ENCODE measurements at places on chromosomes 7 and 10.

DNA sequence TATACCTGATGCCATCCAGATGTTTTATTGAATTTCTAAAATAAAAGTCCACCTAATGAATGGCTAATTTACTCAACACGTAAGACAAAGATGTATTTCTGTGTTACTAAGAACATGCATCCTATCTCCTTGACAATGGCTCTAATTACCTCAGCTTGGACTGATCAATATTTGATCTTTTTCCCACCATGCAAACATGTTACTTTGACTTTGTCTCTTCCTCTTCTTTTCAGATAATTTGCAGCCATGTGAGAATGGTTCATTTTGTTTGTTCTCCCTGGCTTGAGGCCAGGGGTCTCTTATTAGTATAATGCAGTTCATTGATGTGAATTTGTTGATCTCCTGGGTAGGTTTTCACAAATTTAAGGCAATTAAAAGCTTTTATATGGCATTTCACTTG lies 302.1 kb downstream of the ADK start:
- DNase-seq: no peak

GRCh38 chr10:76333326-76333725 lies 901.9 kb downstream of the LRMDA start:
- DNase-seq: no peak

GRCh38 chr7:149783386-149784250 lies 10.2 kb upstream of the ZNF467 start:
- DNase-seq: no peak

- DNase-seq: no peak
These were observed 95.7 kb downstream of the POU6F2 start for GRCh38 chr7:39073432-39073831.

GRCh38 chr7:143043391-143043790 lies 8.8 kb upstream of the OR6V1 start:
- no peak for DNase-seq

- DNase-seq: no peak
These were observed 114.2 kb upstream of the FAM3C start for GRCh38 chr7:121510302-121510701.

DNA sequence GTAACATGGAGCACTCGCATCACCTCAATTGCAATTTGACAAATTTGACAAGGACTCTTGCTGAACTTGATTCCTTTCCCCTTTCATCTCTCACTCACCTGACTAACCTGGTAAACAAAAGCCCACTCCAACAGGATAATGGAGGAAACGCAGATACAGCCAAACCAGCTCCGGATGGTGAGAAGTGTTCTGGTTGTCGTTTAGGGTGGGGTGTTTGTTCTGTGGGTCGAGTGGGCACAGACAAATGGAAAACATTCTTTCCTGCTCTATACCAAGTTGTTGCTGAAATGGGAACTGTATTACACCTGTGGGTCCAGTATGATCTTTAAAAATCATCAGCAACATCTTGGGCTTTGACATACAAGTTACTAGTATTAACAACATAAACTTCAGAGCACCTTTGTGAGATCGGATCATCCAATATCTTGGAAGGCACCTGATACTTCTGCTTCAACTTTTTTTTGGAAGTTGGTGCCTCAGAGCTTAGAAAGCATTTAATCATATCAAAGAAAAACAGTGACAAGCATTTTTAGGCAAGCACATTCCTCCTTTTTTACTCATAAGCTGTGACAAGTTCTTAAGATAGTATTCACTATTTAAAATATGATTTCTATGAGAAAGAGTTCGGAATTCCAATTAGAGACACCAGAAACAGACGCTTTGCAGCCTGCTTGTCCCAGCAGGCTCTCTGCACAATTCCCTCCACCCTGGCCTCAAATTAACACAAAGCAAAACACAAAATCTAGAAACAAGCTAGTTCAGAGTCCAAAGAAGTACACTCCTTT lies 58.1 kb downstream of the CCDC186 start:
- DNase-seq: no peak

DNA sequence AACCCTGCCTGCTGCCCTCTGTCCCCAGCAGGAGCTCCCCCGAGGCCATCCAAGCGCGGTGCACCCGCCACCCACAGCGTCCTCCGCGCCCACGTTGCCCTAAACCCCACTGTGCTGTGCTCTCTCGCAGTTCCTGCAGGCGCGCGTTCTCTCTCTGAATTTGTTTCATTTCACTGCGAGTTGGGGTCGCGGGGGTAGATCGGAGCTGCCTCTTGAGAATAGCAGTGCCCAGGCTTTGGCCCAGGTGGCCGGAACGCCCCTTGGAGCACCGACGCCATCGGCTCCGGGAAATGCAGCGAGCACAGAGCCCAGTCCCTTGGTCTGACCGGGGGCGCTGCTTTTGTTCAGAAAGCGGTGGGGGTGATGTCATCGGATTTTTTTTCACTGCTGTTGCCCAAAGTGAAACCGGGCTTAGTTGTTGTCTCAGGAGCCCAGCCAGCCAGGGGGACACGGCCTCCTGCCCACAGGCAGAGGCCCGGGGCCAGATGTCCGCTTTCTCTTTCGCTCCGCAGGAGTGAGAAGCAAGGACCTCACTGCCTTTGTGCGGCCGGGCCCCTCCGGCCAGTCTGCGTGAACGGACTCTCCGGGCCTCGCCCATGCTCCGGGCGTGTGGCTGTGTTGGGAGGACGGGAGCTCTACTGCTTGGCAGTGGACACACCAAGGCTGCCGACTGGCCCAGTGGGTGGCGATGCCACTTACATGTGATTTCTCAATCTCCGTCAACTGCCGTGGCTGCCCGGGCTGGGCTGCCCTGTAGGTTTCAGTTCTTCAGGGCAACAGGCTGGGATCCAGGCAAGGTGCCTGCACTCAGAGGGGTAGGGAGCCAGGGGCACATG lies 43.1 kb downstream of the FOXK1 start:
- DNase-seq: peak; percentile 73

- no peak for DNase-seq
These were observed 377.1 kb upstream of the DPP6 start for GRCh38 chr7:153675131-153675530.

DNA sequence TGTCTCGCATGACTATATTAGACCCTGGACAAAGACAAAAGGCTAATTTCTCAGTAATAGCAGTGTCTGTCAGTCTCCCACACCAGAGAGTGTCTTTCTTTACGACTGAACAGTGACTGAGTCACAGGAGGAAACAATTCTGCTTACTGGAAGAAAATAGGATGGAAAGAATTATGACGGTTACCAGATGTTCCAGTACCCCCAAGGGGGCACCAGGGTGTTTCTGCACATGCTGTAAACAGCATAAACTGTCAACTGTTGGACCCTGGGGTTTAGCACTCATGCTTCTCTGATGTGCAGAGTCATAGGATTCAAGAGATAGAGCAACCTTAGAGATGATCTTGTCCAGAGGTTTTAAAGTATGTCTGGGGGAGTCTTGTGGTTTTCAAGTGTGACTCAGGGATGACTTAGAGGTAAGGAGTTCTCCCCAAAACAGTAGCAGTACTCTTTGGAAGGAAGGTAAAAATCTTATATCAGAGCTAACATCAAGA lies 291.7 kb downstream of the THSD7A start:
- DNase-seq: peak; percentile 88

- DNase-seq: no peak
These were observed 2.6 kb downstream of the PNLIPRP3 start for GRCh38 chr10:116430288-116430687.

DNA sequence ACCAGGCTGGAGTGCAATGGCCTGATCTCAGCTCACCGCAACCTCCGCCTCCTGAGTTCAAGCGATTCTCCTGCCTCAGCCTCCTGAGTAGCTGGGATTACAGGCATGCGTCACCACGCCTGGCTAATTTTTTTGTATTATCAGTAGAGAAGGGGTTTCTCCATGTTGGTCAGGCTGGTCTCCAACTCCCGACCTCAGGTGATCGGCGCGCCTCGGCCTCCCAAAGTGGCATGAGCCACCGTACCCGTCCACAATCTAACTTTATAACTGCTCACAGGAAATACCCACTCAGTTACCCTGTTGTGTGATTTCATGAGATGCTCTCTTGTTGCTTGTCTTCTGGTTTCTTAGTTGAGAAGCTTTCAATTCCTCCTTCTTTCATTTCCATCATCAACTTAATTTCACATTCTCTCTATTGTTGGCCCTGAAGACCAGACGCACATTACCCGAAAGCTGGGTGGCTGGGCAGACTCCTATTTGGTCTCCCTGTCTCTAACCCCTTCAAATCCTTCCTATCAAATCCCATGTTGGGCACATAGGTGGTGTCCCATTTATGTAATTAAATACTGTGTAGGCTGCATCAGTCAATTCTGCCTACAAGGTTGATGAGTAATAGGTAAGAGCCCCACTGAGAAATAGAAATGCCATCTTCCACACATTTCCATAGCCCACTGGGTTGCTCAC lies 1.1 kb upstream of the GSTO2 start:
- DNase-seq: no peak

DNA sequence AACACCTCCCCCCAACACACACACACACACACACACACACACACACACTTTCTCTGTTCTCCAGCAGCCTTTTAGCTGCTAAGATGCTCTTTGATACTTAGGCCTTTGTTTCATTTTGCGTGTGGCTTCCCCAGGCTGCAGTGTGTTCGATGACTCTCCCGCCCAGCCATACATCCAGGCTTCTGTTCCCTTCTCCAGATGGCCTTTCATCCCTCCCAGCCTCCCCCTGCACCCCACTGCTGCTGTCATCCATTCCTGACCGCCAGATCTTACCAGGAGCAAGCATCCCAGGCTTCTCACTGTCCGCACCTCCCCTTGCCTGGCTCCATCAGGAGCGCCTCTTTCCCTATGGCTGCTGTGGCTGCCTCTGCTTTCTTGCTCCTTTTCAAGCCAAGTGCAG lies 77.8 kb upstream of the PPIF start:
- DNase-seq: no peak

Data from skeletal muscle cell (primary cell).